ENCODE measurements at places on chromosomes 2 and 18.
A peak's percentile ranks its signal among the peaks of the same experiment; 100 is the strongest.

DNA sequence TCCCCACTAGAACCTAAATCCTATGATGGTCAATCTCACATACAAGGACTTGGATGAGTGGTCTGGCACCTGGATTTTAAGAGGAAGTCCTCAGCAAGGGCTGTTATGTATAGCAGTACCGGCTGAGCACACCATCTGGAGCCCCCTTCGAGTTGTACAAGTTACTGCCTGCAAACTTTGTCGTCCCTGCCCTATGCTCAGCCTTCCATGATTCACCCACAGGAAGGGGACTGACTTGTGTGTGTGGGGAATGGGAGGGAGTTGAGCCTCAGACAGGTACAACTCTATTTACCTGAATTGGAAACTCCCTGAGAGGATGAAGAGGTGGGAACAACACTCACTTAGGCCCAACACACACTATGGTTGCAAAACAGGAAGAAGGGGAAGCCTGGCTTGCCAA, 186.6 kb downstream of the MYO5B start:
- no peak for DNase-seq

GRCh38 chr18:8685141-8685913, 20.0 kb upstream of the MTCL1 start:
- no peak for DNase-seq

DNA sequence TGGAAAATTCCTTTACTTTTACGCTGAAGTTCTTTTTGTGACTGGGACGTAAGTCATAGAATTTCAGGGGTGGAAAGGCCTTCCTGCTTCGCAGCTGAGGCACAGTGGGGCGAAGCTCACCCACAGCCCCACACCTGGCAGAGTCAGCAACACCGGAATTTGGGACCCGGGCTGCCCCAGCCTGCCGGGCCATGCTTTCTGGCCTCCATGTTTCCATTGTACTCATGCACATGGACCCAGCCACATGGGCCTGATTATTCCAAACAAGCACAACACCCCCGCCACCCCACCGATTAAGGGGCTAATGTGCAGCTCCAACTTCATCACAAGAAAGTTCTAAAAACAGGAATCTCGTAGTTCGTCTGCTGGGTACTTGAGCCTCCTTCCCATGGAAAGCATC, 82.5 kb downstream of the CABLES1 start:
- DNase-seq: no peak

GRCh38 chr2:105111365-105112150, 73.7 kb downstream of the MRPS9 start:
- DNase-seq: no peak

DNA sequence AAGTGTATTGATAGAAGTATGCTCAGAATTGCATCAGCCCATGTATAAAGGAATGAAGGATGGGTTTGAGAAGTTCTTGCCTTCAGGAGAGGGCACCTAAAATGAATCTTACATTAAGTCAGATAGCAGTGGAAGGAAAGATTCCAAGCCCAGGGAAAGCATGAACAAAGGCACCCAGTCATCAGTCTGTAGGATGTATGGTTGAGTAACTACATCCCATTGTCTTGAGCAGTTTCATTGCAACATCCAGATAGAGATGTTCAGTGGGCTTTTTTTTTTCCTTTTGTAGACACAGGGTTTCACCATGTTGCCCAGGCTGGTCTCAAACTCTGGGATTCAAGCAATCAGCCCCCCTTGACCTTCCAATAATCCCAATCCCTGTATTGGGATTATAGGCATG, 80.7 kb downstream of the ARHGAP28 start:
- no peak for DNase-seq

GRCh38 chr18:26040051-26040656, 50.3 kb downstream of the SS18 start:
- DNase-seq: no peak

DNA sequence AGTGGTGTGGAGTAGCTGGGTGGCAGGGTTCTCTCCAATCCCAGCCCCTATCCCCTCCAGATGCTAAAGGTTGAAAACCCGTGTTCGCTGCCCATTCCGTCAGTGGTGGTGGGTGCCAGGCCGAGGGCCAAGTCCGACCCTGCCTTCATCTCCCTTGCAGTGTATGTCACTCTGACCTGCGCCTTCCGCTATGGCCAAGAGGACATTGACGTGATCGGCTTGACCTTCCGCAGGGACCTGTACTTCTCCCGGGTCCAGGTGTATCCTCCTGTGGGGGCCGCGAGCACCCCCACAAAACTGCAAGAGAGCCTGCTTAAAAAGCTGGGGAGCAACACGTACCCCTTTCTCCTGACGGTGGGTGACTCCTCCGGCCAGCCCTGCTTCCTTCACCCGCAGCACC, 12.9 kb downstream of the SAG start:
- no peak for DNase-seq

DNA sequence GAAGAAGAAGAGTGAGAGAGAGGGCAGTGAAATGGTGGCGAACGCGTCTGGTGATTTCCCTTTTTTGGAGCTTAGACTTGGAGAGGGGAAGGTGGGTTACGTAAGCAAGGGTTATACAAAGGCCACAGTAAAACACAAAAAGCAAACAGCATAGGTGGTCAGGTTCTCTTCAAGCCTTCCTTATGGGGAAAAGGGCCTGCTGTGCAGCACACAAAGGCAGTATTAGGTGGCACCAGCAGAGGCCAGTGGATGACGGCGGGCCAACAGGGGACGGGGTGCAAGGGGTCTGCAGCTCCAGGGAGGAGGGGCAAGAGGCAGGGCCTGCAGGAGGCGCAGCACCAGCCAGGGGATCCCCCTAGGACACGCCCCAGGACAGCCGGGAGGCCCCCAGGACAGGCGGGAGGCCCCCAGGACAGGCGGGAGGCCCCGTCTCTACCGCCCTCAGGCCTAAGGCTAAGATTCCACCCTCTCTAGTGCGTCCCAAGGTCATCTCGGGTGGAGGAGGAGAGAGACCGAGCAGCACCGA, 32.6 kb upstream of the NPC1 start:
- no peak for DNase-seq

DNA sequence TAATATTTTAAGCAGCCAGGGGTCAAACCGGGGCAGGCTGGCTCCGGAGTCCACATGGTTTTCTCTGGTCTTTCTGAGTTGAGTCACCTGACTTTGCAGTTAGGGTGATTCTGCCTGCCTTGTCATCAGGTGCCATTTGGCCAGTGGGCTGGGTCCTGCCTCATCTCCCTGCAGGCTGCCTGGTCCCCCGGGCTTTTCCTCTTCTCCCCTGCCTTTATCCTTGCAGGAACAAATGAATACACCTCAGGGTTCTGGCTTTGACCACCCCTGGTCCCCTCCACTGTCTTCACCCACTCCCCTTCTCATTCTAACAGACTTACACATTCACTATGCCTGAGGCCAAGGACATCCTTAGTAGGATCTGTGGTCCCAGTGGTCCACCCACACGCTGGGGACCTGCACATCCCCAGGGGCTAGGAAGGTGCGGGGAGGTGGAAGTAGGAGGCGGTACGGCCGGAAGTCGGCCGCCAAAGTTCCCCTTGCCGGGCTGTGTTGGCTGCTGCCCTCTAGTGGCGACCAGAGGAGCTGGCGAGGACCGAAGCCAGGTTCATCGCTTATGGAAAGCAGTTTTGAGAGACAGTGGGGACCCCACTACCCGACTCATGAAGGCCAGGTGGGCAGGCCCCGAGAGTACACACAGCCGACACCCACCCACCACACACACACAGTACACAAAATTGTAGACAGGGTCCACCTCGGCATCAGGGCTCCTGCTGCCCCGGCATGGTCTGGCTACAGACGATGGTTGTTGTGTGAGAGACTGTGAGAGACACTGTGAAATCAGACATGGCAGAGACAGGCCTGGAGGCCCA, 6.3 kb upstream of the TEX261 start:
- peak; percentile 72 for DNase-seq

- DNase-seq: no peak
Observed at GRCh38 chr2:168002021-168002553, 245.3 kb downstream of the STK39 start.

DNA sequence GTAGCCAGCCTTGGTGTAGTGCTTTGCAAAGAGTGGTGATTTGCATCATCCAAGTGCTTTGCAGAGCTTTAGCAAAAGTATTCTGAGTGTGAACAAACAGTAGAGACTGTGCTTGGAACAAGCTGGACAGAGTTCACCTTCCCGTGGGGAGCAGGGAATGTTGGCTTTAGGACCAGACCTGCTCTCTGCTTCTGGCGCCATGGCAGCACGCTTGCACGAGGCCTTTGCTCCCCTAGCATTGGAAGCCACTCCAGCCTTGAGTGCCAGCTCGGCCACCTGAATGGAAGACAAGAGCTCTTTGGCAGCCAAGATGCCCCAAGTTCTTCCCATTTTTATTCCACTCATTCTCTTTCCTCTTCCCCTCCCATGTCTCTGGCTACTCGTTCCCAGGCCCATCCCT, 250.8 kb upstream of the OSR1 start:
- DNase-seq: no peak

- no peak for DNase-seq
Observed at GRCh38 chr2:154408786-154409185, 289.7 kb upstream of the KCNJ3 start.

DNA sequence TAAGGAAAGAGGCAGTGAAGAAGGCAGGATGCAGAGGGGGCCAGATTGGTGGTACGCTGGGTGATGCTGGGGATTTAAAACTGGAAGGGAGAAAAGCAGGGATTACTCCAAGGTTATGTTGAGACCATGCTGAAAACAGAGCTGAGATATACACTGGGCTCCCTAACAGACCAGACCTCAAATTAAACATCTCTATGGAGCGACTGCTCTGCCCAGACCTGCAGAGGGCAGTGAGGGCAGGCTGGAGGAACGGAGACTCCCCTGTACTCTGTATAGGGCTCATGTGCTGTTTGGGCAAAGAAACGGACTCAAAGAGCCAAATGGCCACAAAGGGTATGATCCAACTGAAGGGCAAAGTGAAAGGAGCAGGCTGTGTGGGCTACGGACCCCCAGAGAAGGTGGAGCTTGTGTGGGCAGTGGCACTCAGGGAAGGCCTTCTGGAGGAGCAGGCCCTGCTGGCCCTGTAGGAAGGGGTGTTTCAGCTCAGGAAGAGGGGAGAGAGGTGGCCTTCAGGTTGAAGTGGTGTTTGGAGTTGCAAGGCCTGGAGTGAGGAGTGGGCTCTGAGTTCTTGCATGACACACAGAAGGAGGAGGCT, 4.8 kb upstream of the CELF4 start:
- no peak for DNase-seq

DNA sequence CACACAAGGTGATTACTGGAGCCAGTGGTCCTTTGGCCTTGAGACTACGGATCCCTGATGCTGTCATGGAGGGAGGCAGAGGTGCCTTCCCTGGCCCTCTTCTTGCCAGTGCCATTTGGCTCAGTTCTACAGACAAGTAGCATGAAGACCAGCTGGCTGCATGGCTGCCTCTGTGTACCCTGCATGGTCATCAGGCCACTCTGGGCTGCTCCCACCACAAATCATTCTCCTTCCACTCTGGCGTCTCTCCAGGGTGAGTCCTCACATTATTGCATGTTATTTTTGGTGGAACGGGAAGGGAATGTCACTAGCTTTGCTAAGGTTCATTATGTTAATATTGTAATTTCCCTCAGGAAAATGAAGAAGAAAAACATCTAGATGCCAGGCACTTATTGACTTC, 229.8 kb downstream of the VAPA start:
- DNase-seq: no peak

DNA sequence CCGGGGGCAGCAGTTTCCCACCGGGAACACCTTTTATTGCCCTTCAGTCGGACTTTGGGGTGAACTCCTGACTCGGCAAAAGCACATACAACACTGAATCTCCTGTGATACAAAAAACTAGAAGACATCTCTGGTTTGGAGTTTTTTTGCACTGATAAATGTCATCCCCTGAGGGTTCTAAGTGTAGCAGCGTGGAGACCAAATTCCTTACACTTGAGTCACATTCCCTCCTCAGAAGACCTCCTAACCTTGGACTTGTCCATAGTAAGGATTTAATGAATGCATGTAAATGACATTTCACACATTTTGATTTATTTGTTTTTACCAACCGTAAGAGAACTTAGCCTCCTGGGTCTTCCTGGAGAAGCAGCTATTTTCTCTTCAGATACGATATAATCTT, 54.0 kb upstream of the GPR45 start:
- DNase-seq: no peak

DNA sequence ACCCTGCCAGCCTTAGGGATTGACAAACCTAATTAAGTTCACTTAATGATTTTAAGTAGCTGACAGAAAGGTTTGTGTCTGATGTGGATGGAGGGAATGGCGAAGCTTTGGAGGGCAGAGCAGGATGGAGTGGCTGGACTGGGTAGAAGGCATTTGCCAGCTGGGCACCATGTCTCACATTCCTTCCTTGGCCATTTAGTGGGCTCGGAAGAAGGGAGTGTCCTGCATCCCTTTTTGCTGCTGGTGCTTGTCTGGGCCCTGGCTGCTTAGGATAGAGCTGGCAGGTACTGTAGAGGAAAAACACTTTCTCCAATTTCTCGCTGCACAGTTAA, 166.7 kb downstream of the CLIP4 start:
- DNase-seq: no peak

- no peak for DNase-seq
Observed at GRCh38 chr2:135701442-135701841, 40.2 kb upstream of the UBXN4 start.

DNA sequence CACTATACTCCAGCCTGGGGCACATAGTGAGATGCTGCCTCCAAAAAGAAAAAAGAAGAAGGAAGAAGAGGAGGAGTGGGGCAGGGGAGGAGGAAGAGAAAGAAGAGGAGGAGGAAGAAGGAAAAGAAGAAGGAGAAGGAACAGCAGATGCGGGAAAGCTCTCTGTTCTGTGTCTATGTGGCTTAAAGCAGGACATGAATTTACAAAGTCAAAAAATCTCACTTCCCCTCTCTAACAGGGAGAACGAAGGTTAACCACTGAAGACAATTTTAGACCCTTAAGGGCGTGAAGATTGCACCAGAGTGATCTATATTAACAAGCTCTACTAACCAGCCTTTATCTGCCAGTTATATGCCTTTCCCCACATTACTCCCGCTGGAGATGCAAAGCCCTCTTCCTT, 258.9 kb downstream of the METTL4 start:
- DNase-seq: no peak

DNA sequence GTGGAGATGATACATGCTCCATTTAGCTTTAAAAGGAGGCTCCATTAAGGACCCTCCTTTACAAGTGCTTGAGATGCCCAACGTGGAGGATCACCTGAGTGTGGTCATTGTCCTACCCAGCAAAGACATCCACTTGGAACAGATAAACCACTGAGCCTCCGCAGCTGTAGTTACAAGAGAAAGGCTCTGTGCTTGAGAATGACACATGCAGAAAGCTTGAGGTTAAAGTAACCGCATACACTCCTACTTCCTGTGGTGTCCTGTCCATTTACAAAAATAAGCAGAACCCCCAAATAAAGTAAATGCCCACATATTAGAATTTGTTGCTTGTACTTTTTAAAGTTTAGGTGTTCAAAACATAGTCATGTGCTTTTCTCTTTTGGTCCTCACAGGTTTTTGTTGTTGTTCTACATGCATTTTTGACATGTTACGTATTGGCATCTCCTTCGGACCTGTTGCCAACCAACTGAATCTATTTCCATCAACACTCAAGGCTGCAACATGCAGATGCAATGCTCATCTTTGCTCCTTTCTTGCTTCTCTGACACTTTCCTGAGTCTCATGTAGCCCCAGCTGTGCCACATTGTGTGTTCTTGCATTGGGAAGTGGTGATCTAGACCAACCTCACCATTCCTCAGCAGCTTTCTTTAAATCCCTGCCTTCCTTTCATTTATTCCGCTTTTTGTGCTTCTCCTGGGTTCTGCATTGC, 56.0 kb downstream of the SERPINB7 start:
- DNase-seq: no peak

GRCh38 chr2:26612522-26613240, 28.5 kb downstream of the CIB4 start:
- DNase-seq: no peak
